ENCODE measurements at places on chromosomes 13 and 19. TPM values are rescaled to one million over a fixed set of nuclear protein-coding genes. Genes with fewer than 3 reads are reported as not detected.
A peak's percentile ranks its signal among the peaks of the same experiment; 100 is the strongest.

ZNF787 gene
- total RNA-seq: 24.7 TPM

GRCh38 chr13:50323440-50324065, 308.3 kb downstream of the KCNRG start:
- no peak for DNase-seq

- peak; percentile 46 for DNase-seq
Measured at GRCh38 chr19:56751078-56751489, 79.5 kb upstream of the ZNF835 start.

- no peak for DNase-seq
Measured at GRCh38 chr19:46482631-46483030, 11.3 kb upstream of the PNMA8A start.

DNA sequence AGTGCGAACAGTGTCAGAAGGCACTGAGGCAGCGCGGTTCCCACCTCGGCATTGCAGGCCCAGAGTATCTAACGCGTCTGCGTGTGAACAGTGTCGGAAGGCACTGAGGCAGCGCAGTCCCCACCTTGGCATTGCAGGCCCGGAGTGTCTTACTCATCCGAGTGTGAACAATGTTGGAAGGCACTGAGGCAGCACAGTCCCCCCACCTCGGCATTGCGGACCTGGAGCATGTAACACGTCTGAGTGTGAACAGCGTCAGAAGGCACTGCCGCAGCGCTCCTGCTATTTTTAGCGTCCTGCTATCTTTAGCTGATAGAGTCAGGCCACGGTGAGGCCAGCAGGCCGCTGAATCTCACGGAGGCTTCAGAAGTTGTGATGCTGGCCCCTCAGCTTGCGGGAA, 39.6 kb downstream of the ATP11A start:
- DNase-seq: no peak
